ENCODE measurements at places on chromosomes 7 and 10.

GRCh38 chr7:122137251-122138077 is 6.6 kb downstream of the AASS start:
- DNase-seq = peak; percentile 52

DNA sequence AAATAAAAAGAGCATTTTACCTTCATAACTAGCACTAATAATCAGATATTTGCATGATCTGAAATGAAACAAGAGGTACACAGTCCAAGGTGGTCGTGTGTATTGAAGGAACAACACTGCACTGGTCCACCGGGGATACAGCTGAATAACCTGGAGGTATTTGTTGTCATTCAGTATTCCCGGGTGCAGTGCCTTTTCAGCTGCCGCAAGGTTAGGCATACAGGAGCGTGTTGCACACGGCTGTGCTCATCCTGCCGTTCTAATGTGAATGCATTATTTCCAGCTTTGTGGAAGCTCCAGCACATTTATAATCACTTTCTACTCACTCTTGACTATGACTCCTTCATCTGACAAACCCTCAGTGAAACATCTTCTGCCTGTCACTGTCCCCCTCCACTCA is 377.8 kb downstream of the GFRA1 start:
- DNase-seq = no peak

- no peak for DNase-seq
Observed at GRCh38 chr10:71478173-71478572, 81.5 kb downstream of the CDH23 start.

GRCh38 chr10:61975391-61975932 is 74.0 kb downstream of the ARID5B start:
- DNase-seq = peak; percentile 81

DNA sequence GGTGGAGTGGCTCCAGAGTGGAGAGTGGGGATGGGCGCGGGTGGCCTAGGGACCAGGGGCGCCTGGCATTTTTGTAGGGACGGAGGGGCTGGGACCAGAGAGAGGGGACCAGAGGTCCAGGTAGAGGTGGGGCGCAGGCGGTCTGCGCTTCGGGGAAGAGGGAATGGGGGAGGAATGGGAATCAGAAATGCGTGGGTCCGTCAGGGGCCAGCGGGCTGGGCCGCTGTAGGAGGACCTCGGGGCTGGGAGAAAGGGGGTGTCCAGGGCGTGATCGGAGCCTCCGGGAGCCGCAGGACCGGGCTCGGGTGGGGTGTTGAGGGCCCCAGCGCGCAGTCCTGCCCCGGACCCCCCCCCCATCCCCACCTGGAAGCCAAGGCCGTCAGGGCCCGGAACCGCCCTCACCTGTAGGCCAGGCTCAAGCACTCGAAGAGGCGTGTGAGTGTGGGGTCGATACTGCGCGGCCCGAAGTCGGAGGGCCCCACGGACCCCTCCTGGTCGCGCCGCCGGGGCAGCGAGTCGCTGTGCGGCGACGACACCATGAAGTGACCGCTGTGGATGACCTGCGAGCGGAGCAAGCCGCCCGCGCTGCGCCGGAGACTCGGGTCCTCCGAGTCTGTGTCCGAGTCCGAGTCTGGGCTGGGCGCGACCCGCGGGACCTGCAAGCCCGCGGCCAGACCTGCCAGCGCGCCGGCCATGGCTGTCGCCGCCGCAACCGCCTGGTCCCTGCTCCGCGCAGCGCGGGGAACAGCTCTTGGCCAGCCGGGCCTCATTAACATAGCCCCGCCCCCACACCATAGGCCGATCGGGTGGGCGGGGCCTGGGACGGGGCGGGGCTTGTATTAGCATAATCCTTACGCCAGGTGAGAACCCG is at the start of gene MLXIPL:
TSS of gene MLXIPL (minus strand) at position 725 of the 871 bp plus-strand sequence. CDS start at position 695, 30 bp downstream.
- no peak for DNase-seq

DNA sequence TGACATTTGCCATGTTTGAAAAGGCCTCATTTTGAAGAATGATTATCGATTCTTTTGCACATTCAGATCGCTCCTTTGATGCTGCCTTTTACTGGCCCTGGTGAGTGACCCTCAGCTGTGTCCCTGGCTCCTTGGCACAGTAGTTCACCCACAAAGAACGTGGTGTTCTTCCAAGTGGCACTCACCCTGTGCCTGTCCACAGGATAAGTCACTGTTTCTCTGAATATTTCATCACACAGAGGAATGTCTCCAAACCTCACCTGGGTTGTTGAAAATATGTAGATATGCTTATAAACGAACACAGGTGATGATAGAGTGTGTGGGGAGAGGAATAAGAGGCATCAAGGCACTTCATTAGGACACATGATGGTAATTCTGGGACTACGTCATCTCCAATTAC is 810.7 kb downstream of the CCSER2 start:
- DNase-seq = no peak

DNA sequence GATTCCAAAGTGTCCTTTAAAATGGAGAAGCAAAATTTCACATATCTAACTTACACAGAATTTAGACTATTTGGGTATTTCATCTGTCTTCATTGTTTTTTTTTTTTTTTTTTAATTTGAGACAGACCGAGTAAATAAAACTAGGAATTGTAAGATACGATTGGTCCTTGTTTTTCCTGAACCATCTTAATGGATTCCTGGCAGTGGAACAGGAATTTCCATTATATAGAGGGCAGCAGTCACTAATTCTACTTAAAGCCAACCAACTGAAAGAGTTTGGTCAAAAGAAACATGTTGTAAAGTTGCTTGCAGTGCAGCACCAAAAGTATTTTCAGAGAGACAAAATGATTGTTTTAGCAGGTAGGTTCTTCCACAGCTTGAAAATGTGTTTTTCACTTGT is 72.5 kb upstream of the HGF start:
- DNase-seq = no peak

Measured in fibroblast of gingiva (primary cell).